ENCODE measurements at places on chromosomes 2 and 18.

GRCh38 chr2:62145478-62146100 is 50.3 kb upstream of the B3GNT2 start:
- DNase-seq: no peak

- no peak for DNase-seq
Measured at GRCh38 chr2:131152074-131152473, 46.9 kb downstream of the PLEKHB2 start.

DNA sequence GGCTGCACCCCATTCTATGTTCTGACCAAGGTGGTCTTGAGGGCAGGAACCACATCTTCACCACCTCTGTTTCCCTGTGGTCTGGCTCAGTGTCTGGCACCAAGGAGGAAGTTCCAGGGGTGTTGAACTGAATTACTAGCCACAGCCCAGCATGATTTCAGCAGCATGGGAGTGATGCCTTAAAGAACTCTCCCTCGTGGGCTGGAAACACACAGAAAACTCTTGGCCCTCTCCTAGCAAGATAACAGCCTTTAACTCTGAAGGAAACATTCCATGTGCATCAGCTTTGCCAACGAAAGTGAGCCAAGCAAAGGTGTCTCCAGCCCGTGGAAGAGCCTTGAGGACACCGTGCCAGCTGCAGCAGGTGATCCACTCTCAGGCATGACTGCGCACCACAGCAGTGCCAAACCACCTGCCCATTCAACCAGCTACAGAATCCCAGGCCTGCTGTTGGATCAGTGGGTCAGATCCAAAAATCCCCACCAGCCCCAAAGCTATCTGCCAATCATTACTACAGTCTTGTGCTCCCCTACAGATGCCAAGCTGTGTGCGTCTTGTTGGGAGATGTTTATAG is 124.8 kb downstream of the TTC32 start:
- DNase-seq: no peak

DNA sequence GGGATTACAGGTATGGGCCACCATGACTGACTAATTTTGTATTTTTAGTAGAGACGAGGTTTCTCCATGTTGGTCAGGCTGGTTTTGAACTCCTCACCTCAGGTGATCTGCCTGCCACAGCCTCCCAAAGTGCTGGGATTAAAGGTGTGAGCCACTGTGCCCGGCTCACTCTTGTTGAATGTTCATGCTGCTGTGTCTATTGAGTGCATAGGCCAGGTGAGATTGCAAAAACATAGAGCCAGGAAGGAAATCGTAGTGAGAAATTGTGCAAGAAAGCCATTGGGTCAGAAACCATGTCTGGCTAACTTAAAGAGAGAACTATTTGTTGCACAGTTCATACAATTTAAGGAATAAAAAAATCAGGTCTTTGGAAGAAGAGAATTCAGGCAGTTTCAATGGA is 45.5 kb upstream of the FZD5 start:
- DNase-seq: no peak

GRCh38 chr2:179965291-179966258 is 41.5 kb downstream of the CWC22 start:
- DNase-seq: no peak

GRCh38 chr18:2424420-2424819 is 146.9 kb downstream of the METTL4 start:
- DNase-seq: no peak

DNA sequence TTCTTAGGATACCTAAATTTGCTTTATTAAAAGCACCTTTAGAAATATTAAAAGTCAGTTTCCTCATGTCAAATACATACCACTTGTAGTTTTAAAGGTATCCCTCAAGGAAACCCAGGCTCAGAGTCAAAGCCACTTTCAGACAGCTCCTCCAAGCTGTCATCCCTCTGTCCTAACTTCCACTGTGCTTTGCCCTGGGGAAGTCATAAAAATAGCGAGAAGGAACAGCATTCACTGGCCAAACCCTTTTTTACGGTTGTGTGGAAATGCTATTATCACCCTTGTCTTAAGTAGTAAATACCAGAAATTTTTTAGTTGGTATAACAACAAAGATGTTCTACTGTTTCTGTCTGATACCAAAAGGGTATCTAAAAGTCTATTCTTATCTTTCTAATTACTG is 680.5 kb downstream of the ZEB2 start:
- no peak for DNase-seq

DNA sequence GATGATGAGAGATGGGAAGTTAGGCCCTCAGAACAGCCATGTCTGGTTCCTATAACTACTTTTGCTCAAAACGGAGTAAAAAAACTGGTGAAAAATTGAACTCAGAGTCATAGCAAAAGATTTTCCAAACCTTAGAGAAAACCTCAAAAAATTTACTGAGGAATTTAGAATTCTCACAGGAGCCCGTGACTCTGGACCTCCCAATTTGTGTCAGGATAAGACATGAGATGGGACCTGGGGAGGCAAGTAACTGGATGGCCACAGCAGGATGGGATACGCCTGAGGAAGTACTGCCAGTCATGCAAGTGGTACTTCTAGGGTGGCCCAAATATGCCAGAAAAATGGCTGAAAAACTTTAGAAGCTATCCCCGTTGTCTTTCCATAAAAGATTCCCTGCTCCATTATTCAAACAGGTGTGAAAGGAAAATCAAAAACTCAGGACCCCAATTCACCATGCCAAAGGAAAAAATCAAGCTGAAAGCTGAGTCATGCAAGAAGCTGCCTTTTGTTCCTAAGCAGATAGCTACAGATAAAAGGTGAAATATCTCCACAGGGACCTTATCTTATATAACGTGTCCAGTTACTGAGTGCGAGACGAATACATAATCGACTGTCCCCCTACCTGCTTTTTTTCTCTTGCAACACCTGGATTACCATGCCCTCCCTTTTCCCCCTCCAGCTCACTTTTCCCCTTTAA is 34.1 kb upstream of the LIPG start:
- no peak for DNase-seq

DNA sequence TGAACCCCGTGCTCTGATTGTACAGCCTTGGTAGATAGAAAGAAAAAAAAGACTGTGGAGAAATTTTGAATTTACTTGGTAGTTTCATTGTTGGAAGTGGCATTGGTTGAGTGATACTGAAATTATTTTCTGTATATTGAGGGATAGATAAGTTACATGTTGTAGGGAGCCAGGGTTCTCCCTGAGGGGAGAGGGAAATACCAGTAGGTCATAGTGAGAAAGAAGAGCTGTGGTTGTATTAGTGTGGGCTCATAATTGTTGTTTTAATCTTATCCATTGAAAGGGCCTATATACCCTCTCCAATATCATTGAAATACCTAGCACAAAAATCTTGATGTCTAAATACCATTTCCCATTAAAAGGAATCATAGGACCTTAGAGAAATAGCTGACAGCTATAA is 16.9 kb upstream of the RAB31 start:
- DNase-seq: no peak

DNA sequence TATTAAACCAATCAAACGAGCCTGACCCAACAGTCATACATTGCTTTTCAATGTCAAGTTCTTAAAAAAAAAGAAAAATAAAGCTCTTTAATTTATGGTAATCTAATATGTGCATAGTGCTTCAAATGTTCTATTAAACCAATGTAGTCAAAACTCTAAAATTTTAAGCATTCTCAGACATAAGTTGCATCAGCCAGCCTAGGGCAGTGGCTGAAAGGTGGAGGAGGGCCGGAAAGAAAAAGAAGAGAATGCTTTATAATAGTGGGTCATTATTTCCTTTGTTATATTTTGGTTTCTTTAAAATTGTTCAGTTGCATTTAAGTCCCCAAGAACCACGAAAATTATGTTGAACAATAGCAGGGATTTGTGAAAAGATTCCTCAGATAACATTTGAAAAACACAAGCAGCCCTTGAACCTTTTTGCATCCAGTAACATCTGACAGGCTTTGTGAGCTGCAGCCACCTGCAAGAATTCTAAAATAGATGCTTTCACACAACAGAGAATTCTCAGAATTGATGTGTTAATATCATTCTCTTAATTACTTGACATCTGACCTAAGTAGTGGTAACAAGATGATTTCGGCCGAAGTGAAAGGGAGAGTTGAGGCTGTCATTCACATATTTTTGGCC is 252.1 kb downstream of the CDCA7 start:
- DNase-seq: no peak

Measured in NCI-H446 treated with DMSO at 0.1 percent for 48 hours (cell line).